ENCODE measurements at places on chromosomes 2 and 18. TPM values are rescaled to one million over a fixed set of nuclear protein-coding genes. Genes with fewer than 3 reads are reported as not detected.

DNA sequence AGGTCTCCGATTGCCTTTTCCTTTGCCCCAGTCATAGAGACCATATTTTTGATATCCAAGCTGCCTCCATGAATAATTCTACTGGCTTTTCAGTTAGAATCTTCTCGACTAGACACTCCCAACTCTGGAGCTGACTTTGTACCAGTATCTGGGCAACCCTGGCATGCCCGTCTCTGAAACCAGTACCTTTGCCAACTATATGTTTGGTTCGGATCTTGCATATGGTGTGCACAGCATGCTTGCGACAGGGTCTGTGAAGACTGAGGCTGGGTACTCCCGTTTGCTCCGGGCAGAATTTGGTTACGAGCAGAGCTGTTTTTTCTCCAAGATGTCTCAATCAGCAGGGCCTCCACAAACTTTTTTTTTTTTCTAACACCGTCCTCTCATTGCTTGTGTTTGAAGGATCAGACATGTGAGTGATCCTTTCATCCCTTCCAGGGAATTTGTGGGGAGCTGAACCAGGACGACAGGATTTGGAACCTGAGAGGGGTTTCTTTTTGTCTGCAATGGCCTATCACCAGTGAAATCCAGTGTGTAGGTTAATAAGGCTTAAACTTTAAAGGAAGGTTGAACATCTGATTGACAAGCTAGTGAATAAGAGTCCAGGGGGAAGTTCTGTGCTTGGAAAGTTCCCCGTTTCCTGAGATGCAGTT, 322.3 kb downstream of the MYCN start:
- no peak for DNase-seq

DNA sequence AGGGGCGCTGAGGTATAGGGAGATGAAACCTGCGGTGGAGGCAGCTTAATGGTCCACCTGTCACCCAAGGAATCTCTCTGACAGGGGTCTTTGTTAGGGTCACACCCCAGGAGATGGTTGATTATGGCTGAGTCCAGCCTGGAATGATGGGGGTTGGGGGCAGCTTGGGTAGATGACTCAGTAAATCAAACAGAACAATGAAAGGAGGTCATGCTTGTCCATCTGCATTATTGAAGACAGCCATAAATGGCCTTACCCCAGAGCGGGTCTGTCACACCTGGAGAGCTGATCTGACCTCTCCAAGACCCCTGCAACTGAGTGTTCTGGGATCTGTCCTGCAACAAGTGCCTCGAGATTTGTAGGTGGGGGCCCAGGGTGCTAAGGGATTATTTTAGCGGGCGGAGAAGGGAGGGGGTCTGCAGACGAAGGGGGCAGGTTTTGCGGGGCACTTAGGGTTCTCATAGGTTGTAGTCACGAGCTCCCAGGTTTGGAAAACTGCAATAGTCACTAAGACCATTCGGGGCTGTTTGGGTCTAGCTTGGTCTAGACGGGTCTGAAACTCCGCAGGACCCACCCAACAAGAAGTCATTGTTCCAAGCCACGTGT, 771 bp upstream of the IGFBP2 start:
- DNase-seq = no peak

NT5C1B gene
- total RNA-seq = not detected

- no peak for DNase-seq
These were observed 51.2 kb upstream of the GLI2 start for GRCh38 chr2:120684289-120685065.

DNA sequence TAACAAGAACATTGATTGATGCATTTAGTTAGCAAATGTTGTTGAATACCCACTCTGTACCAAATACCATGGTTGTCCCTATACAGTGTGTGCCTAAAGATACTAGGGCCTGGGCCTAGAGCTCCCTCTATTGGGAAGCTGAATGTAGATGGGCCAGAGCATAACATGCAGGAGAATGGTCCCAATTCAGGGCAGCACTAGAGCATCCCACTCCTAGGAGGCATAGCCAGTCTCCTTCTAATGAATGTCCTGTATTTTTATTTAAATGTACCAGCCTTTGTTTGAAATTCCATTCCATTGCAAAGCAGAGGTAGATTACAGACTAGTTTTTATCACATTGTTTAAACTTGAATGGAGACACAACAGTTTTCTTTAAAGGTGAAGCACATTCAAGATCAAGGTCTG, 90.6 kb downstream of the FEZ2 start:
- DNase-seq = no peak

DNA sequence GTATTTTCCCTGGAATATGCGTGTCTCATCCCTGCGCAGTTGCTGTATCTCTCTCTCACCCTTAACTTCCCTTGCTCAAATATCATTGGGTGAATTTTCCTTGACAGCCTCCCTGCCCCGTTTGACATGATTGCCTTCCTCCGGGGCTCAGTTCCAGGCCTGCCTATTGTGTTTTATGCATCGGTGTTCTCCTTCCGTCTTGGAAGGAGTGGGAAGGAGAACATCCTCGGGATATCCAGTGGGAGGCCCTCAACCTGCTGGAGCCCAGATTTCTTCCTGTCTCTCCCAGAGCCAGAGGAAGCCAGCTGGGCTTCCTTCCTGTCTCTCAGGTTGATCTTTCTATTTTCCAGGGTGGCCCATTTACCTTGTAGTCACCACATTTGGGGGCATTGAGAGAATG, 434.7 kb upstream of the HS6ST1 start:
- DNase-seq = no peak

DNA sequence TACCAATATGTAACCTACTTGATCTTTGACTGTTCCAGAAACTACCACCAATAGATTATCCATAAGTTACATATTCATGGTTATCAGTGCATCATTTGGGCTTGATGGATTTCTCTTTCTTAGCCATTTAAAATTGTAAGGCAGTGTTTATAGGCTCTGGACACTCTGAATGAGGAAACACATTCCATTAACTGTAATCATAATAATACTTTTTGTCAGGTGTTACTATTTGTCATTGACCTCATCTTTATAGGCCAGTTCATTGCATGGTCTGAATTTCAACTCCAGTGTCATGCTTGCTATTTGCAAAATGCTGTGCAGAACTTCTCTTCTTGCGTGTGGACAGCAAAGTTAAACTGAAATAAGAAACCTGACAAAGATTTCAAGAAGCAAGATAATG, 1340.2 kb upstream of the ZEB2 start:
- no peak for DNase-seq

DNA sequence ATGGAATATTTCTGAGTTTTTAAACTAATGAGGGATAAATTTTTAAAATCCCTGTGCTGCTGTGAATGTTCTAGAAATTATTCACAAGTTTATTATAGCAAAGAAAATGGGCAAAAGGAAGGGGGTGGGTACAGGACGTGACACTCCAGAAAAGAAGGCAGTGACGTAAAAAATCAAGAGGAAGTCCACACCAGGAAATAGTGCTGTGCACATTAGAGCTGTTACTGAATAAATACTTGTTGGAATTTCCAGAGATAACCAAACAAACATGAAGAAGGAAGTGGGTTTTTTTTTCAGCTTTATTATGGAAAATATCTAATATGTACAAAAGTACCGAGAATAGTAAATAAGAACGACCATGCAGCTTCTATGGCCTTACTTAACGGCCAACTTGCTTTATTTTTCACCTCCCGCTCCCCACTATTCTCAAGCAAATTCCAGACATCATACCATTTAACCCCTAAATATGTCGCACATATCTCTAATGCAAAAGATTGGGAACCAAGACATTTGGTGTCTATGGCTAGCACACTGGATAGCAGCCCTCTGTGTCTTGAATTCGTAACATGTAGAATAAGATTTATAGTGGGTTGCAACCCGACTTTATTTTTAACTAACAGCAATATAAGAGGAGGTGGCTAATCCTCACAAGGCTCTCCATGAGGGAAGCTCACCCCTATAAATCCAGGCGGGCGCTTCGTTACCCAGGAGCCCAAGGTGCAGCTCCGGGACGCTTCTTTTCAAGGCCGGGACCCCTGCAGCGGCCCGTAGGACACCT, 580 bp upstream of the NDUFV2 start:
- no peak for DNase-seq

GRCh38 chr18:49728542-49728941, 84.8 kb downstream of the ACAA2 start:
- DNase-seq = no peak

PLCL1 gene
- total RNA-seq = not detected

DNA sequence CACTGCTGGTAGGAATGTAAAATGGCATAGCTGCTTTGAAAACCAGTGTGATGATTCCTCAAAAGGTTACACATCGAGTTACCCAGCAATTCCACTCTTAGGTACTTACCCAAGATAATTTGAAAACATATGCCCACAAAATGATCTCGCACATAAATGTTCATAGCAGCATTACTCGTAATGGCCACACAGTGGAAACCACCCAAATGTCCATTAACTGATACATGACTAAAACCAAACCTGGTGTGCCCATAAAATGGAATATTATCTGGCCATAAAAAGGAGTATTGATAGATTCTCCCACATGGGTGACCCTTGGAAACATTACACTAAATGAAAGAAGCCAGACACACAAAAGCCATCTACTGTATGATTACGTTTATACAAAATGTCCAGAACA, 70.4 kb downstream of the ALPK2 start:
- DNase-seq = no peak

OTOF gene
- total RNA-seq = not detected

RBKS gene
- 2.7 TPM for total RNA-seq

PLGLB2 gene
- total RNA-seq = 1.7 TPM

MYO1B gene
- total RNA-seq = 66.5 TPM

DNA sequence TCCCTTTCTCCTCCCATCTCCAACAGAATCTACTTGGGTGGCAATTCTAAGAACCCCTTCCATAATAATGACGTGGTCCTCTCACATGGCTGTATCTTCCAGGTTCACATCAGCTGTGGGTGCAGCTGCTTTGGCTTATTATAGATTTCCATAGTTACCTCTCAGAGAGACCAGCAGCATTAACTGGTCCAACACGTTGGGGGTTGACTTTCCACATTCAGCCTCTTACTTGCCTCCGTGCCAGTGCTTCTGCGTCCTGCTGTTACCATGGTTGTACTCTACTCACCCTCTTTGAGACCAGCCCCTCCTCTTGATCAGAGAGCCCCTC, 570.7 kb downstream of the PLCL1 start:
- no peak for DNase-seq

CTAGE1 gene
- not detected for total RNA-seq

CHRNG gene
- not detected for total RNA-seq

GAREM2 gene
- 1.9 TPM for total RNA-seq

GRCh38 chr2:218880102-218880858, at the start of gene WNT10A:
TSS of gene WNT10A (plus strand) at chr2:218880852. CDS start at chr2:218880996, 144 bp downstream.
- no peak for DNase-seq

DNA sequence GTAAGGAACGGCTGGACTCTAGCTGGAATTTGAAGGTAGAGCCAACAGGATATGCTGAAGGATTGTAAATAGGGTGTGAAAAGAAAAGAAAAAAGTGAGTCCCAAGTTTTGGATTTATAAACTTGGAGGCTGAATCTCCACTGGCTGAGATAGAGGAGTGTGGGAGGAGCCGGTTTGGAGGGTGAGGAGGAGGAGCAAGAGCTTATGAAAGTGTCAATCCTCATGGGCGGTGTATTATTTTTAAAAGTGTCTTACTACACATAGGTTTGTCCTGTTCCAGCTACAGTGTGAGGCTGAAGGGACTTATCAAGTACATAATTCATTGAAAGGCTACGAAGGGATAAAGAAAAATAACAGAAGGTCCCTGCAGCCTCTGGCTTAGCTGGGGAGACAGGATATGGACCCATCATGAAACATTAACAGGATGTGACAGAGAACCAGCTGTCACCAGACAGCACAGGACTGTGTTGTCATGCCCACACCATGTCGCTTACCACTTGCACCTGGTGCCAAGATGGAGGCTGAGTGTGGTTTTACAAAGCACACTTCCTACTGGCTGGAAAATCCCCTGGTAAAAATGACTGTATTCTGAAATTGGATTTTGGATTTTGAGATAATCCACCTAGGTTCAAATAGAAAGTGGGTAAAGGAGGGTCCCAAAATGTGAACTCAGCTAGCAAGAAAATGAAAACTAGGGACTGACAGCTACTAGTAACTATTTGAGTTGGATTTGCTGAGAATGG, 2.5 kb upstream of the MREG start:
- no peak for DNase-seq

CRYGD gene
- not detected for total RNA-seq

ALPP gene
- not detected for total RNA-seq

DNA sequence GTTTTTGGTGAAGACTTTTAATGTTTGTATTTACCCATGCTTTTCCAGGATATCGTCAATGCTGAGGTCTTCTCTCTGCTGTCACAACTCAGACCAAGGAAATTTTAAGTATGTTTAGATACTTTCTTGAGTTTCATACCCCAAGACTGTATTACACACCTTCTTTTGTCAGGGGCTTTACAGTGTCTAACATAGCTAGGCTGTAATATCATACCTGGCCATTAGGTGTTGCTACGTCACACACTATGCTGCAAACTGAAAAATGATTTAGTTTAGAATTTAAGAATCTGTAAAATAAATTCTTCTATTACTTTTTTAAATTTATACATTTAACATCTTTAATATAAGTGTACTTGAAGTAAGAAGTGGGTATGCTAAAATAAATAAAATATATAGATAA, 358.4 kb upstream of the NRP2 start:
- DNase-seq = no peak

DNA sequence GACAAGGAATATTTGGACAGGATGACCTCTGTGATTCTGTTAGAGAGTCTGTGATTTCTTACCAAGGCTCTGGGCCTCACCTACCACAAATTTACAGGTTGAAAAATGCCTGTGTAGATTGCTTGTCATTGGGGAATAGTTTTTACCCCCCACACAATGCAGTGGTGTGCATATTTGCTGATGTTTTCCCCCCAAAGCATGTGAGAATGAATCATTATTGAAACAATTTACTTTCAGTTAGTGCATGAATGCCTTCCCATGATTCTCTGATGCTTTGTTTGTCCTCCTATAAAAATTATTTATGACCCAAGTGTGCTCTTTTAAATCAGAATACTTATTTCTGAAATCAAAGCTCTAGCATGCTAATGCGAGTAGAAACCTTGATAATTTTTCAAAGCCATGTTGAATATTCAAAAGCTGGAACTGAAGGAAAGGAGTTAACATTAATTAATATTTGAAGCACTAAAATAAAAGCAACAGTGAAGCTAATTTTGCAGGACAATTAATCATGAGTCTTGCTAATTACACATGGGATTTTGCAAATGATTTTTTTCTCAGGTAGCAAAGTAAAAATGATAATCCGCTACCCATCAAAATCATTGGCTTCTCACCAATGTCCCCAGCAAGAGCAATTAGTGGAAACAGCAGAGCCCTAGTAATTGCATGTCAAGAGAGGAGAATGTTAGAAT, 361.2 kb upstream of the HNRNPA3 start:
- DNase-seq = peak; percentile 15

CD207 gene
- total RNA-seq = not detected
